CD4-positive, CD25-positive, alpha-beta regulatory T cell (primary cell): ENCODE measurements at places on chromosomes 2 and 18. TPM values are rescaled to one million over a fixed set of nuclear protein-coding genes. Genes with fewer than 3 reads are reported as not detected.

LDLRAD4 gene
- 58.7 TPM for polyA plus RNA-seq

CD8B2 gene
- not detected for polyA plus RNA-seq

ABCG8 gene
- not detected for polyA plus RNA-seq

CCDC148 gene
- not detected for polyA plus RNA-seq

POTEI gene
- polyA plus RNA-seq = not detected

- no peak for DNase-seq
These were observed 125.8 kb downstream of the NETO1 start for GRCh38 chr18:72742002-72742401.

- DNase-seq = no peak
These were observed 10.1 kb upstream of the LCLAT1 start for GRCh38 chr2:30436859-30437435.

DNA sequence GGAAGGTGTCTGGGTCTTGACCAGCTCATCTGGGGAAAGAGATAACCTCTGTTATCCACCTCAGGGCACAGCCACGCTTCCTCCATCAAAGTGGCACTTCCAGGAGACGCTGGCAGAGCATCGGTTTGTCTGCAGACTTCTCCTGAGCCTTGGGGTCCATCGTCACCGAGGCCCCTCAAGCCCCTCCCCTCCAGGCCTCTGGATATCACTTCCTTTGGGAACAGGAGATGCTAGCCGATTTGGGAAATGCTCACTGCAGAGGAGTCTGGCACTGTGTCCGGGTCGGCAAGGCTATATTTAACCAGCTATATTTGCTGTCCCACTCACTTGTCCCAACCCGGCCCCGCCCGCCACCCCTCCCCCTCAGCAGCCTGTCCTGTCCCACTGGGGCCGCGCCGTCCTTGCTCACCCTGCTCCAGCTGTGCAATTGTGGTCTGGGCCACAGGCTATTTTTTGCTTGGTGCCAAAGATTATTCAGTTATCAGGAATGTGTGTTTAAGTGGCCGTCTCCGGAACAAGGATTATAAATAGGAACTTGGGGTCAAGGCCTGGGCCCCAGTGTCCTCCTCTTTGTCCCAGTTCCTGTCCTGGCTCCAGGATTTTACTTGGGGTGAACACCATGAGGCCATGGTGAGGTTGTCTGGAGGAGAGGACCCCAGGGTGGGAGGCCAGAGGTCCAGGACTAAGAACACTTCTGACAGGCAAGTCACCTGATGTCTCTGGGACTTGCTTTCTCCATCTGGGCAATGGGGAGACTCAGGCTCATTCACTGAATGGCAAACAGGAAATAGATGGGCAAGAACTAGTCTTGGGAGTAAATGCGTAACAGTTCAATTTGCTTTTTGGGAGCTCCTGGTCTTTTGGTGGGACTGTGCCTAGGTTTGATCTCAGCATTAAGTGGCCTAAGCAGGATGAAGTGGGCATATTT lies 263.6 kb downstream of the DYSF start:
- DNase-seq = no peak

DNA sequence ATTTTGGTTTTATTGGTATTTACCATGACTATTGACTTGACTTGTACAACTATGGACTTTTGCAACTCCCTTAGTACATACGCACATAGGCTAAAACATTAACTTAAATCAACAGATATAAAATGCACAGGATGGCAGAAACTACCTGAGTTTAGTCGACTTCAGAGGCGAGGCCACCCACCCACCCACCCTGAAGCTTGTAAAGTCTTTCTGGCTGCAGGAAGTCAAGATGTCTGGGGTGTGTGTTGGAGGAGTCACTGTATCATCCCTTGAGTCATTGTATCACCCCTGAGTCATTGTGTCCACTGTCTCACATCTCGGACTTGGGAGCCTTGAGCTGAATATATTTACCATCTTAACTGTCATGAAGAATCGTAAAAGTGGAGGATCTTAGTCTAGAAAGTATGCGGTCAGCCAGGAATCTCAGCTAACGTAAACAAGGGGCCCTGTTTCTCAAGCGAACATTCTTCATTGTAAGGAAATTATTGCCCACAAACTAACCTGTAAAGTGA lies 140.0 kb upstream of the ST6GAL2 start:
- DNase-seq = no peak

DNA sequence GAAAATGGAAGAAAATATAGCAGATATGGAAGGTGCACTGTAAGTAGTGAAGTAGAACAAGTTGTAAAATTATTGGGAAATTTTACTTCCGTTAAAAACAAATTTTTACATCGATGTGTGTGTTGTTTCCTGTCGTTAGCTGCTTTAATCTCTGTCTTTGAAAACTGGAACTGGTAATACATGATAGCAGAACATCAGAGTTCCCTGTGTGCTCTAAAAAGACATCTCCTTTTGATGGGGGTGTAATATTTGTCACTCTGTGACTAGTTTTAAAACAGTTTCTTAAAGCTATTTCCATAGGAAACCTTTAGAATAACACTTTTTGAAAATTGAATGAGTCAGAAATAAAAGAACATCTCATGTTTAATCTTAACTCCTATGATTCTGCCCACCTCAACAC lies 43.5 kb downstream of the COX7A2L start:
- DNase-seq = no peak

DNA sequence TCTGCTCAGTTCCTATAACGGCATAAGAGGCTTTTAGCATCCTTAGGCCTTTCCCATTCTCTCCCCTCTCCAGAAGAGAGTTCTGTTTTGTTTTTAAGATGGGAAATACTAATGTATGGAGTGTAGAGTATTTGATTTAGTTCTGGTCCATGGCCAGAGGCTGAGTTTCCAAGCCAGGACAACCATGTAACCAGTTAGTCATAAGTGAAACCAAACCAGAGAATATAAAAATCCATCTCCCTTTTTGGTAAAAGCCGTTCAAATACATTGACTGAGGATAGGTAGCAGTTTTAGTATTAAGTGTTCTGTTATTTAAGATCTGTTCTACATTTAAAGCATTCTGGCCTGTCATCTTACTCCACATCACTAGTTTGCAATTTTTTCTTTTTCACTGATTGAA lies 3.1 kb downstream of the PSMD1 start:
- no peak for DNase-seq

- DNase-seq = no peak
These were observed 173.8 kb downstream of the TRIB2 start for GRCh38 chr2:12890481-12890991.

DNA sequence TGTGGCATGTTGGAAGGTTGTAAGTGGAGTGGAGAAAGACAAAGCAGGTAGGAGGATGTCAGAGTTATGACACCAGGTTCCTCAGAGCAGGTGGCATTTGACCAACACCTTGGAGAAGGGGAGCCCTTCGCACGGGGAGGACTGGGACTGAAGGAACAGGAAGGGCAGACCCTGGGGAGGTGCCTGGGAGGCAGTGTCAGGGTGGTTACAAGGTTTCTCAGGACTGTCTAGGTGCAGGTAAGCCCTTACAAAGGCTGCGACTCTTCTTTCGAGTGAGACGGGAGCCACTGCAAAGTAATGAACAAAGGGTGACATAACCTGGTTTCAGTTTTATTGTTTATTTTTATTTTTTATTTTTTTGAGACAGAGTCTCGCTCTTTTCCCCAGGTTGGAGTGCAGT lies 84.6 kb downstream of the EIF2AK3 start:
- no peak for DNase-seq

DNA sequence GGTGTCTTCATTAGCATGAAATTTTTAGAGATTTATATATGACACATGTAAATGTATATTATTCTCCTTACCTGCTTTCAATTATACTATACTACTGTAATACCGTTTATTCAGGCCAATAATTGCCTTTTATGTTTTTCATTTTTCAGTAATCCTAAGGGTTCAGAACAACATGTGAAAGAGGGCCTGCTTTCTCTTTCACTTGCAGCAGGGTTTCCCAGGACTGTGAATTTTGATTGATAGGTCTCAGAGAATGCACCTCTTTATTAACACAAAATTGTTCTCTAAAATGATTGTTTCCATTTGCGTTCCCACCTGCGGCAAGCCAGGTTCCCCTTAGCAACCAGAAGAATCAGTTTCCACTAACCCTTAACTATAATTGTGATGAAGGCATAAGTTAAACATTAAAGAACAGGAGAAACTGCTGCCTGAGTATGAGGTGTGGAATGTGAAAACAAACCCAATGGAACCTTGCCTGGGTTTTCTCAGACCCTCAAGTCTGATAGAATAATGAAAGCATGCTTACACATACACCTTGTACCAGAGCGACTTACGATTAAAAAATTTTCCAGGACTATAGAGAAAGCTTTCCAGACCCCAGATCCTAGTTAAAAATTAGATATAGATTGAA lies 1591.2 kb upstream of the LRRTM1 start:
- no peak for DNase-seq

DNA sequence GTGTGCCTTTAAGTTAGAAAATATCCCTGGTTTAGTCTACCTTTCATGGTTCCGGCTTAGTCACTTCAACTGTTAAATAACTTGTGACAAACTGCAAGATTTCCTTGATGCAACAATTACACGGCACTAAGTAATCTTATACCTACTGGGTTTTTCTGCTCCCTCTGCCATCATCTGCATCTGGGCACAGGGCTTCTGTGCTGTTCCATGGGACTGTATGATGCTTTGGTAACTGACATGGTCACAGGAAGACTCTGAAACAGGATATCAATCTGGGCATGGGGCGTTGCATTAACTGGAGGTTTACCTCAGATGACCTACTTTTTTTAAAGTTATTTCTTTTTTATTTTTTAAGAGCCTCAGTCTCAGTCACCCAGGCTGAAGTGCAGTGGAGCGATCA lies 365.4 kb downstream of the SS18 start:
- DNase-seq = no peak

- no peak for DNase-seq
These were observed 143.1 kb downstream of the KCTD1 start for GRCh38 chr18:26405190-26405801.

DNA sequence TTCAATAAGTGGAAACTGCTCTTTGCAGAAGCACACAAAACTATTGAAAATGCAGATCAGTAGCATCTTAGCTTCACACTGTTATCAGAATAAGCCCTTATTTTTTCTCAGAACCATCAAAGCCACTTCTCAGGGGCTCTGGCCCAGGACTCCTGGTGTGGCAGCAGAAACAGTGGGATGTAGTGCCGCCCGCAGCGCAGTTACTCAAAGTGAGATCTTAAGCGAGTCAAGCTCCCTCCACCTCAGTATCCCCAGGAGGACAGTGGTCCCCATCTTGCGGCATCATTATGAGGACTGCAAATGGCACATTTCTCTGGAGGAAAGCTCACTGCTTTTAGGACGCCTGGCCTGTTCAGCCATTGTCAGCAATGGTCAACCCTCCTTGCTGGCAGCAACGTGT lies 60.0 kb downstream of the MBP start:
- no peak for DNase-seq

- no peak for DNase-seq
These were observed 60.9 kb downstream of the SOWAHC start for GRCh38 chr2:109674894-109675534.

- DNase-seq = no peak
These were observed 32.0 kb downstream of the YPEL5 start for GRCh38 chr2:30178618-30179434.

DNA sequence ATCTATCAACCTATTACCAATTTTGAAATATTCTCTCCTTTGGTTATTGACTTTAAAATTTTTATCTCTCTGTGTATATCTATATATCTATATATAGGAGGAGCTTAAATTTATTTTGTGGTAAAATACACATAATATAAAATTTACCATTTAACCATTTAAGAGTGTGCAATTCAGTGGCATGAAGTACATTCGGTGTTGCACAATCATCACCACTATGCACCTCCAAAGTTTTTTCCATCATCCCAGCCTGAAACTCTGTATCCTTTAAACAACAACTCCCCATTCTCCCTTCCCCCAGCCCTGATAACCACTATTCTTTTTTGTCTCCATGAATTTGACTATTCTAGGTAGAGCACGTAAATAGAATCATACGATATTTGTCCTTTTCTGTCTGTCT lies 49.1 kb downstream of the CDKL4 start:
- DNase-seq = no peak

GRCh38 chr18:54233228-54233625 lies 8.8 kb upstream of the MBD2 start:
- DNase-seq = no peak

- no peak for DNase-seq
These were observed 9.9 kb upstream of the KLHL30 start for GRCh38 chr2:238128534-238129001.
